Activated T-helper 9 cell treated with anti-CD3 and anti-CD28 coated beads, Interleukin-2, amount 50 U/mL, for 16 hours (primary cell): ENCODE measurements at places on chromosomes 16 and 17.

GRCh38 chr16:14088155-14088753 lies 17.1 kb downstream of the MRTFB start:
- DNase-seq, result no peak

DNA sequence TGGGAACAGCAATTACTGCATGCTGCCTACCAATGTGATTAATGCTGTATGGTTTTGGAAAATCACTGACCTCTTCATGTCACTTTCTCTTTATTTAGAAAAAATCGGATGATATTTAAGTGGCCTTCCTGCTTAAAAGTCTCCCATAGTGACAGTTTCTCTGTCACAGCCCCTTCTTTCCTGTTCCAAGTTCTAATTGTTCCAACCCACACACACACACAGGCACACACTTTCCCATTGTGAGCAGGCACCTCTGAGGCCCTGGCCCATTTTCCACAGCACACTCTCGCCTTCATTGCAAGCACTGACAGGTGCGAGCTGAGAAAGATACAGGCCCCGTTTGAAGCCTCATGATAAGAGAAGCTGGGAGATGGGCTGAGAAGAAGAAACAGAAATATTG lies 505.9 kb downstream of the HS3ST4 start:
- DNase-seq, result no peak

GRCh38 chr17:51133365-51133764 lies 12.7 kb upstream of the SPAG9 start:
- no peak for DNase-seq

DNA sequence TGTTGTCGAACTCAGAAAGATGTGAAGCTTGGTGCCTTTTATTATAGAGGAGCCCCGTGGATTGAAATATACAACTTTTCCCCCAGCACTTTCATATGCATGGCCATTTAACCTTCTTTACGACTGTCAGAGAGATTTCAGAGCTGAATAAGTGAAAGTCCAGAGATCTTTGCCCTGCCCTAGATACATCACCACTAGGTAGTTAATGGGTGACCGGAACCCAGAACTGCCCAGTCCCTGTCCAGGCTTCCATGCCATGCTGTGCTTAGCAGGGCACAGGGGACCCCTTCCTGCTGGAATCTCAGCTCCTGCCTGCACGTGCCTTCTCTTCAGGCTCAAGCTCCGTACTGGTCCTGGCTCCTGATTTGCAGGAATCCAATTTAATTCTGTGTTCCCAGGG lies 32.2 kb downstream of the SRL start:
- no peak for DNase-seq

GRCh38 chr17:27578718-27579085 lies 52.3 kb upstream of the LGALS9 start:
- DNase-seq, result no peak

DNA sequence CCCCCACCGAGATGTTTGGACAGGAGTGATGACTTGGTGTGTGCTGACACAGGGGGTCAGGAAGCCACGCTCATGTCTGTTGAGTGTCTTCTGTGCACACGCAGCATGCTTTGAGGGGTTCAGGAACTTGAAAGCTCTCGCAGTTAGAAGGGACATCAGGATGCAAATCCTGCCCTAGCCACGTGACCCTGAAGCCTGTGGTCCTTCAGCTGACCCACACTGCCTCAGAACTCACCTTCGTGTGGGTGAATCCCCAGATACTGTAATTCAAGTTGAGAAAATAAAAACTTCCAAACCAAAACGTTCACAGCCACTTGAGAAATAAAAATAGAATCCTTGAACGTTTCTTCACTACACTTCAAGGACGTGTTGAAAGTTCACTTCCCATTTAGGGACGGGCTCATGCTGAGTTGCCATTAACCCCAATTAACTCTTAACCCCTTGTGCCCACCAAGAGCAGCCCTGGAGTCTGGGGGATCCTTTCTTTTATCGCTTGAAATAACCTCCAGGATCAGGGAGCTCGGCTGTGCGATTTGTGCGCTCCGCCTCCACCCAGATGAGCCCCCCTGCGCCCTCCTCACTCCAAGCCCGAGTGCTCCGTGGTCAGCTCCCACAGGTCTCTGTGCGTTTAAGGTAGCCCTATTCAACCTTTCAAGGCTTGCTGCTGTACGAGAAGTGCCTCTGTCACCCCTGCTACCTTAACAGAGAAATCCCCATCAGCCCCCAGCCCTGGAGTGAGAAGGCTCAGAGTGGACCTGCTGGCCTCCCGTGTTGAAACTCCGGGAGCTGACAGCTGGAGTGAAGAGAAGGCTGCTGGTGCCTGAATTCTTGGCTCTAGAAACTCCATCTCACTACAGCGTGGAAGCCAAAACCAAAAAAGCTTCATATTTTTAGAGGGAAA lies 36.2 kb upstream of the NAT9 start:
- DNase-seq, result no peak

DNA sequence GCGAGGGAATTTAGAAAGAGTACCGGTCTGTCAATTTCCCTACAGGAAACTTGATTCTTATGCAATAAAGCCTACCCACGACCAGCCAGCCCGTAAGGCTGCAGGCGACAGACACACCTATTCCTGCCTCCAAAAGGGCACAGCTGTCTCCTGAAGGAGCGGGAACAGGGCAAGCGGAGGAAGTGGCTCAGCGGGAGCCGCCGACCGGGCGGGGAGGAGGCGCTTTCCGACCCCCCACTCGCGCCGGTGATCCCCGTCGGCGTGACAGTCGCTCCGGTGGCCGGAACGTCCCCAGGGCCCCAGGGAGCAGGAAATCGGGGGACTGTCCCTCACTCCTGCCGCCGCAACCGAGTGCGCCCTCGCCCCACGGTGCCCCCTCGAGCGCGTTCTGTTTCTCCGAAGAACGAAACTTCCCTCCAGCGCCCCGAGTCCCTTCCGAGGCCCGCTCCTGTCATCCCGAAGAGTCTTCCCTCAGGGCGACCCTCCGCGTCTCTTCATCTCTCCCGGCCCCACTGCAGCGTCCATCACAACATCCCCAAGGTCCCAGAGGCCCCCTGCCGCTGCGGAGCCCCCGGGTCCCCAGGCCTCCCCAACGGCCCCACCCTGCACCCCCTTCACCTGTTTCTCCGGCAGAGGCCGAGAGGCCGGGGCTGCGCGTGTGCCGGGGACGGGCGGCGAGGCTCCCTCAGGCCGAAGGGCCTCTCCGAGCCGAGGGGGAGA lies 421 bp downstream of the STAT3 start:
- DNase-seq, result peak; percentile 20

DNA sequence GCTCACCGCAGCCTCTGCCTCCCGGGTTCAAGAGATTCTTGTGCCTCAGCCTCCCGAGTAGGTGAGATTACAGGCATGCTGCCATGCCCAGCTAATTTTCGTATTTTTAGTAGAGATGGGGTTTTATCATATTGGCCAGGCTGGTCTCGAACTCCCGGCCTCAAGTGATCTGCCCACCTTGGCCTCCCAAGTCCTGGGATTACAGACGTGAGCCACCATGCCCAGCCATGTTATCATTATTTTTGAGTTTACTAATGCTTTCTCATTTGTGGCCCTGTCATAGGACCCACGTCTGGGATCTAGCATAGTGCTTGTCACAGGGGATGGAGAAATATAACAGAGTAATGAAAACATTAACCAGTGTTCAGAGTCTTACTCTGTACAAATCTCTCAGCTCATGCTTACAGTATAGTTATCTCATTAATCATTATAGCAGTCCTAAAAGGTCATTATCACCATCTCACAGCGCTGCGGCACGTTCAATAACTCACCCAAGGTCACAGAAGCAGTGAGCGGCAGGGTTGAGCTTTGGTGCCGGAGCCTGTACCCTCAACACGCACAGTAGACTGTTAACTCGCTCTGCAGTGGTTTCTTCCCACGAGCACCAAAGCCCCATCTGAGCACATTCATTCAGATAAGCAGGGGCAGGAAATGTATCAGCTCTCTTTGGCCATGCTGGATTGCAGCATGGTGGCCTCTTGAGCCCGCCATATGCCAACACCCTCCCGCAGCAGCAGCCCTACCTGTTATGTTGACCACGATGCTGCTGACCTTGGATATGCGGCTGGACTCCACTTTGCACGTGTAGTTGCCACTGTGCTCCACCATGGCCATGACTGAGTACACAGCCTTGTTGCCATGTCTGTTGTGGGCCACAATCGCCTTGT lies 21.4 kb downstream of the PECAM1 start:
- DNase-seq, result no peak

GRCh38 chr16:17364319-17365210 lies 106.2 kb downstream of the XYLT1 start:
- DNase-seq, result no peak

GRCh38 chr16:9821331-9821730 lies 360.9 kb downstream of the GRIN2A start:
- DNase-seq, result no peak

DNA sequence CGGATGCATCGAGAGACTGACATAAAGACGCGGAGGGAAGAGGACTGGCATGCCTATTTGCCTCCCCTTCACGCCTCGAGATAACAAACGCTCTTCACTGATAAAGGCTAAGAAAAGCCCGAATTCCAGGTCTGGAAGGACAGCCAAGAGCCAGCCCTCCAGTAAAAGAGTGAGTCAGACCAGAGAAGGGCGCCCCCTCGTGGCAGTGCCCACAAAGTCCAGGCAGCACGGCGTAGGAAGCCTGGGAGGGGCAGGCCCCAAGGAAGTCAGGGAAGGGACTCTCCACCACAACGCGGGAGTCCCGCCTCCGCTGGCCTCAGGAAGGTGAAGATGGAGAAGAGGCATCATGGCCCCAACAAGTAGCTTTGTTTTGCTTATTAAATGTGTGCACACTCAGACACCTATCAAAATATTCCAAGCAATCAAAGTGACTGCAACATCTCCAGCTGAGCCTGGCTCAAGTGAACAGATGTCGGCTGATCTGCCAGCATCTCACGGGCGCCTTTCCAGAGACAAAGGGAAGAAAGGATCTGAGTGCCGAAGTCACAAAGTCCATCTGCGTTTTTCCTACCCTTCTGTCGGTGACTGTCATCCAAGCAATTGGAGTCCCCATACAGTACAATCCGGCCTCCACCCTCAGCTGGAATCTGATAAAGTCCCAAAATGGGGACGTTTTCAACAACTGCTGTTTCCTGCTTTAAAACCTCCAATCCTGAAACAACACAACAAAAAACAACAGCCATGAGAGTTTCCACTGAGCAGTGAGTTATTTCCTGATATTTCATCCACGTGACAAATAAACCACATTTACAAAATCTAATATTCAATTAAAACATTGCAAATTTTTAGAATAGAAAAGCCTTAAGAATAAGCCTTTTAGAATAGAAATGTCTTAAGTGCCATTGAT lies 20.4 kb upstream of the SLC38A8 start:
- peak; percentile 43 for DNase-seq
